CD8-positive, alpha-beta memory T cell (primary cell): ENCODE measurements at places on chromosomes 11 and 22. TPM values are rescaled to one million over a fixed set of nuclear protein-coding genes. Genes with fewer than 3 reads are reported as not detected.
A peak's percentile ranks its signal among the peaks of the same experiment; 100 is the strongest.

OR6A2 gene
- total RNA-seq, result not detected

SLC17A6 gene
- not detected for total RNA-seq

CCT8L2 gene
- total RNA-seq, result not detected

GRCh38 chr11:113473983-113474361, 1.2 kb downstream of the DRD2 start:
- no peaks in the 10 kb centered on the region for H3K36me3 ChIP-seq
- no peaks in the 10 kb centered on the region for H3K4me1 ChIP-seq
- peaks cover 15% of the 10 kb centered on the region for H3K27me3 ChIP-seq

DNA sequence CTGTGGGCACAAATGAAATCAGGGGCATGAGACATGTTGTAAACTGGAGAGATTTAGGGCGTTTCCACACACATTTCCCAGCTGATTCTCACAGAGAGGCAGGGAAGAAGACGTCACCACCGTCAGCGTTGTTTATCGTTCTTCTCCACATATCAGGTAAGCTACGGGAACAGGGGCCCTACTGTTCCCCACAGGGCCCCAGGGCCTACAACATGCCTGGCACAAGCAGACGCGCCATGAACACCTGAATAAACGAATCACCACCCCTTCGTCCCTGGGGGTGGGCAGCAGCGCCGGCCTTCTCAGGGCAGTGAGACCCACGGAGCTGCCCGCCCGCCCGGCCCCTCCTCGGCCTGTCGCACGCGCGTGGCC, 342 bp downstream of the EFCAB6 start:
- H3K27ac ChIP-seq, result peak overlapping the region; percentile 66
- H3K4me1 ChIP-seq, result peaks cover 12% of the 10 kb centered on the region
- peak overlapping the region; percentile 97 for H3K4me3 ChIP-seq
- DNase-seq, result no peak

BRMS1 gene
- total RNA-seq, result 66.1 TPM

ACAD8 gene
- 27.1 TPM for total RNA-seq

DNA sequence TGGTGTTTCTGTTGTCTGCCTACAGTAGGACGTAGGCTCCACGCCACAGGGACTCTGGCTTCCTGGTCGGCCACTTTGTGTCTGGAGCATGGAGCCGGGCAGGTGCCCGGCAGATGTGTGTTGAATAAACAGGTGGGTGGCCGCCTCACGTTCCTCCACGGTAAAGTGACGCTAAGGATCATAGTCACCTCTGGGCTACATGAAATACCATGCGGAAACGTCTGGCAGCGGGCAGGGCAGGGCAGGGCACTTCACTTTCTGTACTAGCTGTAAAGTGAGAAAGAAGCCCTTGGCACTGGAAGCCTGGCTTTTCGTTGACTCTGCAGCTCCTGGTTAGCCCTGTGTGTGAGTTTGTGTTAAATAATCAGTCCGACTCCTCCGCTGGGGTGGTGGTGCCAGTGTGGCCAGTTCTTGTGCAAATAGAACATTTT, 52.4 kb downstream of the MCM5 start:
- no peak for DNase-seq
- no peak overlapping the region for H3K27ac ChIP-seq
- H3K27me3 ChIP-seq, result no peaks in the 10 kb centered on the region

- H3K27me3 ChIP-seq, result no peaks in the 10 kb centered on the region
- H3K4me3 ChIP-seq, result peak overlapping the region; percentile 89
- H3K27ac ChIP-seq, result peak overlapping the region; percentile 98
- peaks cover 6% of the 10 kb centered on the region for H3K36me3 ChIP-seq
- DNase-seq, result no peak
These were observed 5.3 kb downstream of the NEAT1 start for GRCh38 chr11:65427691-65428577.

FAM181B gene
- total RNA-seq, result not detected
